ENCODE measurements at places on chromosomes 7 and 10.

- DNase-seq = no peak
Measured at GRCh38 chr10:79342811-79343561, 4.3 kb upstream of the PPIF start.

- DNase-seq = no peak
Measured at GRCh38 chr10:44967616-44968015, 8.0 kb downstream of the RASSF4 start.

DNA sequence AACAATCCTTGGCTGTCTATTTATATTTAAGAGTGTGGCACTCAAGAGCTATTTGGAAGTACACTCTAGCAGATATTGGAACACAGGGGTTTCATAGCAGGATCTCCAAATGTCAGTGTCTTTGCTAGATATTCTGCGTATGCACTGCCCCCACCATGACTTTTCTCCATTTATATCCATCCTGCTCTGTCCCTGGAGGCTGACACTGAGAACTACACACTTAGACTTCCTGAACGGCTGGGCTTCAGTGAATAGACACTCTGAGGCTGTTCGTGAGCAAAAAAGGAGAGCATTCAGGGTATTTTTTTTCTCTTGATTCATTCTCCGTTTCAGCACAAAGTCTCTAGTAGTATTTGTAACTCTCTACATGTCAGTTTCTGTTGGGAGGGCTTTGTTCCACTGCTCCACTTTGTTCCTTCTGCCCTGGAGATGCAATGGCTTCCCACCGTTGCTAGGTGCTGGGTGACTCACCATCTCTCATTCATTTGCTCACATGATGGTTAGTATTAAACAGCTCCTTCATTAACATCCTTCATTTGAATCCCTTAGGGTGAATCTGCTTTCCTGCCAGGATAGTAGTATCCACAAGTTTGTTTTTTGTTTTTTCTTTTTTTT is 155.9 kb upstream of the SLC13A1 start:
- DNase-seq = no peak

- no peak for DNase-seq
Measured at GRCh38 chr10:93911866-93912265, 18.1 kb downstream of the SLC35G1 start.

DNA sequence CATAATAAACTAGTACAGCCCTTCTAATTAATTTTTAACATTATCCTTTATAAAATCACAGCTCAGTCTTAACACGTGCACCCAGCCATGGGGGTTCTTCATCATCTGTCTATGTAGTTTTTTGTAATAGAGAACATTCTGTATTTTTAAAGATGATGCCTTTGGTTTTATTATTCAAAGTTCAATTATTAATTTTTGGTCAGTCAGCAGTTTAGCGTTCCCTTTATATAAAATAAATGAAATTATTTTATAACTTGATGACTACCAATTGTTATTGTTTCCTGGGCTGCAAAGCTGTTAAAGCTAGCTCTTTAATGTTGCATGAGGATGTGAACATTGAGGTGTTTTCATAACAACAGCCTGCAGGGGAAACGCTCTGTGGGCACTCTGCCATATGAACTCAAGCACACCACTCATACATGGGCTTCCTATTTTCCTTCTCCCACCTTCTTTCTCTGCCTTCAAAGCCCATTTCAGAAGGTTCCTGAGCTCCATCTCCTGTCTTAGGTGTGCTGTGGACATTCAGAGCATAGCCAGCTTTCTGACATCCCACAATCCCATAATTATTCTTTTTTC is 172.0 kb upstream of the YAE1 start:
- DNase-seq = no peak

Measured in T-helper 1 cell (primary cell).